Psoas muscle (tissue), 8 donors: ENCODE measurements at places on chromosomes 5 and 9. TPM values are rescaled to one million over a fixed set of nuclear protein-coding genes. Genes with fewer than 3 reads are reported as not detected.

DNA sequence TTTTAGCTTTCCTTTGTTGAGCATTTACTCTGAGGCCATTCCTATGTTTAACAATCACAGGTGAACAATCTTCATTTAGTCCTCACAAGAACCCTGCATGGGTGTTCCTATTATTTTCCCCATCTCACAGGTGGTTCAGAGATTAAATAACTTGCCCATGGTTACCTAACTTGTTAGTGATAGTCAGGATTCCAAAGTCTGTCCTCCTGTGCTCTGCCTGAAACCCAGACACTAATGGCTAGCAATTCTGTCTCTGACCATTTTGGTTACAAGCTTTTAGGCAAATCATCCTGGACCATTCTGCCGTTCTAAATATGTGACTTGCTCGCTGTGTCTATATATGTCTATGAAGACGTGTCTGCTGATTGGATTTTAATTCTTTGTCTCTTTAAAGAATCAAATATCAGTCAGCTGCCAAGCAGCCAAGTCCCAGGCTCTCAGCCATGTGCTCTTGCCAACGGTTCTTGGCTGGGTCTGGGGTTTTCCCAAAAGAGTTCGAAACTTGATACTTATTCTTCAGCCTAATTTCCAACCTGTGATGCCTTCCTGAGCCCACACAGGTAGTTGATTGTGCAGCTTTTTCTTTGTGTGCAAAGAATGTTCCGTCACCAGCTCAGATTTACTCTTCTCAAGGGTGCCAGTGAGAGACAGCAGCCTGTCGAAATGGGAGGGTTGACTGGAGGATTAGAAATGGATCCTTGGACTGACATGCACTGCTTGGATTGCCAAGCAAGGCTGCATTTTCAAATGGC, 121.7 kb downstream of the NREP start:
- DNase-seq: no peak

GRCh38 chr5:10885026-10885425, 124.0 kb upstream of the DAP start:
- no peak for DNase-seq

DNA sequence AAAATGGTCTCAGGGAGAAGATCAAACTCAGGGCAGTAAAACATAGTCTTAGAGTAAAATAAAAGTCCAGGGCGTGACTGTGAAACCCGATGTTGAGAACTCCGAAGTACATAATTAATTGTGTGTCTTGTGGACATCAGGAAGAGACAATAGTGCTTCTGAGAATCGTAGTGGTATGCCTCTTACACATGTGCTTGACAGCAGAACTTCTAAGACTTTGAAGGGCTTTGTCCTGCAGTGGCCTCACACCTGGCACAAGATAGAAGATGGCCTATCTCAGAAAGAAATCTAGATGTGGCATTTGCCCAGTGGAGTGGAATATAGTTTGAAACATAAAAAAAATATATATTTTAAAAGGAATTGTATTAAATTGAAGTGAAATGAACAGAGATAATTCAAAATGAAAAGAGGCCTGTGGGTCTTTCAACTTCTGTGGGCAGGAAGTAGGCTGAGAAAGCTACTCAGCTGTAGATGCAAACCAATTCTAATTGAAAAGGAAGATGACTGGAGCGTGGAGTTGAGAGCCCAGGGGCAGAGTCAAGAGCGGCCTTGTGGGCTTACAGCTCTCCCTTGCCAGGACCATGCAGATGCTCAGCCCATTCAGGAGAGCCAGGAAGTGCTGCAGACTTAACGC, 468.4 kb downstream of the KDM4C start:
- DNase-seq: no peak

DNA sequence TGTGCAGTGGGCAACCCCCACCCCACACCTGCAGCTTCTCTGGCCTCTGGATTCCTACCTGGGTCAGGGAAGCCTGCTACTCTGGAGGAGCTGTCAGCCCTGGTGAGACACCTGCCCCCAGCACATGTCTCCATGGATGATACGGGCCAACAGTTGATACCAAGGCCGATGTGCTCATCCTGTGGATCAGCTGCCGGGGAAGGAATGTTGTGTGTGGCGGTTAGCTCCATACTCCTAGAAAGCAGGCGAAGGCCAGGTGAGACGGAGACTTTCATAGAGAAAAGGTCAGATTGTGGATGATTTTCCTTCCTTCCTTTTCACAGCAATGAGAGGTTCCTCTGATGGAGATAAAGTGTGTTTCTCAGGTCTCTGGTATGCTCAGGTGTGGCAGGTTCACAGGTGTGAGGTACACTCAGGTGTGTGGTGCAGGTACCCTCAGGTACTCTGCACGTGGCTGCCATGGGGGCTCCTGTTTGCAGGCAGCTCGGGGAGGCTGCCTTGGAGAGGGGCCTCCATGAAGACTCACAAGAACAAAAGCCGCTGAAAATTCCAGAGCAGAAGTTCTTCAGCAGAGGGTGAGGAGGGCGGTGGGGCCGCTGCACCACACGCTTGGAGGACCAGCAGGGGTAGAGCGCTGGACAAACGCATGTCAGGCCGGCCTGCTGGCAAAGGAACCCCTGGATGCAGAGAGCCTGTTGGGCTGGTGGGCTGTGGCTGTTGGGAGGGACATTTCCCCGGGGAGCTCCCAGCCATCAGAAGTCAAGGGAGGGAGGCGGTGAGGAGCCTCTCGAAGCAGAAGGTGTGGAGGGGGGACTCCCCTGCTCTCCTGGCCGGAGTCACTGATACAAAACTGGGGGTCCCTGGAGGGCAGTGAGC, 5.1 kb upstream of the AHRR start:
- no peak for DNase-seq

DNA sequence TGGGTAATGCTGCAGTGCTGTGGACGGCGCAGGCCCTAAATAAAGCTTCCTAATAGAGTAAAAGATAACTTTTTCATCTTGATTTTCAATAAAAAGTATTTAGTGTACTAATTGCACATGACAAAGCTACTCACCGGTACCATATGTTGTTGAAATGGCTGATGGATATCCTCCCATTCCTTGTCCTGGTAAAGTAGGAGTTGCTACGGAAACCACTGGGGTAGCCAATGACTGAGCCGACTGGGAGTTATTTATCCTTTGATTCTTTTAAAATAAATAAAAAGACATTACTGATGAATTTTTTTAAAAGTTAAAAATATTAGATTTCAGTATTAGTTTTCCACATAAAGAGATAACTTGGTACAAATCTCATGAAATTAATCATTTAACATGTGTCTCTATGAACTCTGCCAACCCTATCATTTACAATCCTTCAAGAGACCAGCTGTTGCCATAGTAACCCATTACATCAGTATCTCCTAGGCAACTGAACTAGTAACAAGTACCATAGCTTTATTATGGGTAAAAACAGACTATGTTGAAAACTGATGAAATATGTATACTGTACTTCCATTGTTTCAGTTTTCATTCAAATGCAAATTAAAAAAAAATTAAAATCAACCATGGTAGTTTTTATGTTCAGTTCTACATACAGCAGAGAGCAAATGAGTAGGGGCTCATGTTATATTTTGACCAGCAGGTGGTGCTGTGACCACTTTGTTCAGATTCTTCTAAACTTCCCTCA, 153.7 kb downstream of the MEF2C start:
- DNase-seq: no peak

DNA sequence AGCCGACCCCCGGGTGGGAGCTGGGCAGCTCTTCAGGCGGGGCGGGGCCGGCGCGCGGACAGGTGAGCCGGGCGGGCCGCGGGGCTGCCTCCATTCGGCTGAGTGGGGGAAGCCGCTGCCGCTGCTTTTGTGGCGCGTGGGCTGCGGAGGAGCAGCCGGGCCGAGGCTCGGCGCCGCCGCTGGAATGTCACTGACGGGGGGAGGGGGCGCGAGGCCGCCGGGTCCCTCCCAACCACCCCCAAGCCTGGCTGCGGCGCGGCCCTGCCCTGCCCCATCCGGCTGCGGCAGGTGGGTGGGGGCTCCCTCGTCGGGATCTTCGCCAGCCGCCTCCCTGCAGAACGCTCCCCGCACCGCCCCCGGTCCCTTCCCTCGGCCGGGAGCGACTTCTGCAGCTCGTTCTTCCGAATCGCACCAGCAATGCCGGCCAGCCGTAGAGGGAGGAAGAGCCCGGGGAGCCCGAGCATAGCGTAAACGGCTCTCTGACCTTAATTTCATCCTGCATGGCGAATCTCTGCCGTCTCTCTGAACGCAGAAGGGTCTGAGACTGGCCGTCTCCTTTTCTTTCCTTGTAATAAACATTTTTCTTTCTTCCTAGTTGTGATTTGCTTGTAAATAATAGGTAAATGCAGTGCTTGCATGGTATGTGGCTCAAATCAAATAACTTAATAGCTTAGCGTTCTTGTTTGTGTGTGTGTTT, 505 bp downstream of the SPTAN1 start:
- DNase-seq: peak; percentile 56

- DNase-seq: no peak
Measured at GRCh38 chr5:154044099-154044498, 5.3 kb downstream of the MFAP3 start.

DNA sequence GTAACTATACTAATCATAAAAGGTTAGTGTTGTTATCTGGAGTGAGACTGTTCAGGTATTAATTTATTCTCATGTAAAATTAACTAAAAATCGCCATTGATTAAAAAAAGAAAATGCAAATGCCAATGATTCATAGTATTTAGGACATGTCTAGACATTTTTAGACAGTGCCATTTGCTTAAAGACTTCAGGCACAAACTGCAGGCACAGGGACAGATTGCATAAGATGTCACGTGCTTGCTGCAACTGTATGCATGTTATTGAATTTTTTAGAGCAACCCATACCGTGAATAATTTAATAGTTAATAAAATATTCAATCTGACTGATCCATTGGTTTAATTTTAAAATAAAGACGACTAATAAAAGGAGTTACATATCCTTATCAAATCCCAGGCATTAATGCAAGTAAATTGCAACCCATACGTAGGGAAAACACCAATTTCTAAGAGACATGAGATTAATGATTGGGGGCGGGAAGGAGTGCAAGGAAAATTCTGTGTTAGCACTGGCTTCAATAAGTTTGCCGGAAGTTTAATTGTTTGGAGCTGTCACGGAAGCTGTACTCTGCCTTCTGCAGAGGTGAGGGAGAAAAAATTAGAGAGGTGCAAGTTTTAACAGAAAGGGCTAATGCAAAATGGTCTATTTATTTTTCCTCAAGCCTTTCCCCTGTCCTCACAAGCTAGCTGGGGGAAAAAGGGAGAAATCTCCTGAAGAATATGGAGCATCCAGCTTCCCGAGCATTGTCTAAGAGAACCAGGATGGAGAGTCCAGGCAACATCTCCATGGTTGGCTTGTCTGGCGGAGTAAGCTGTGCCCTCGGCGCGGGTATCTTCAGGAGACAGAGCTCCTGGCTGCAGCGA, 2.9 kb downstream of the EDIL3 start:
- DNase-seq: no peak

DNA sequence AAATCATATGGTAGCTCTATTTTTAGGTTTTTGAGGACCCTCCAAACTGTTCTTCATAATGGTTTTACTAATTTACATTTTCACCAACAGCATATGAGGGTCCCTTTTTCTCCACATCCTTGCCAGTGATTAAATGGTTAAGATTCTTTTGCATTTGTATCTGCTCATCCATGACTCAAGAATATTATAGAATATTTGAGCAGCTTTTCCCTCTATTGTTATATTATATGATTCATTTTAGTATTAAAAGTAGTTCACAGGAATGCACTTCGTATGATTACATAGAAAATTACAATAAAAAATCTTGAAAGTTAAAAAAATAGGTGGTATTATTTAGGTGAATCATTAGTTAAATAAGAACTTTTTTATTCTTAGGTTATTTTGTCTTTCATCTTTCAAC, 140.7 kb downstream of the WDR70 start:
- no peak for DNase-seq

DNA sequence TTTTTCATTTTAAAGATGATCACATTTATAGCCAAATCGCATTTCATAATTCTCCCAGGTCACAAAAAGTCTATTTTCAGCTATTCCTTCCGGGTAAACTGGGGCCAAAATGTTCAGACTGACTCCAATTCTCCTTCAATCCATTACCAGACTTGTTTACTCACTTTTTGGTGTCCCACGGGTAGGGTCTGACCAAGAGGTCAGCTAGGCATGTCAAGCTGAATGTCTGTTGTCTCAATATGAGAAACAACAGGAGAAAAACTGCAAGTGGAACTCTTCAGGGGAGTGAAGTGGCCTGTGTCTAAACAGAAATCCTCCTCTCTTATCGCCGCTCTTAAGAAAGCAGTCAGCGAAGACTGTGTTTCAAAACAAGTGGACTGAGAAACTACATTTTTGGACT, 171.3 kb downstream of the APBA1 start:
- no peak for DNase-seq

- DNase-seq: no peak
Measured at GRCh38 chr5:106601620-106602019, 1069.1 kb downstream of the EFNA5 start.

Gene CCDC180
- 1.6 TPM for total RNA-seq

Gene WDR31
- 6.9 TPM for total RNA-seq
